ENCODE measurements at places on chromosomes 1 and 21.

GRCh38 chr1:240092301-240093119 is 827 bp downstream of the FMN2 start:
- peak; percentile 71 for DNase-seq

GRCh38 chr1:45942411-45942810 is 139.0 kb downstream of the MAST2 start:
- DNase-seq: no peak

DNA sequence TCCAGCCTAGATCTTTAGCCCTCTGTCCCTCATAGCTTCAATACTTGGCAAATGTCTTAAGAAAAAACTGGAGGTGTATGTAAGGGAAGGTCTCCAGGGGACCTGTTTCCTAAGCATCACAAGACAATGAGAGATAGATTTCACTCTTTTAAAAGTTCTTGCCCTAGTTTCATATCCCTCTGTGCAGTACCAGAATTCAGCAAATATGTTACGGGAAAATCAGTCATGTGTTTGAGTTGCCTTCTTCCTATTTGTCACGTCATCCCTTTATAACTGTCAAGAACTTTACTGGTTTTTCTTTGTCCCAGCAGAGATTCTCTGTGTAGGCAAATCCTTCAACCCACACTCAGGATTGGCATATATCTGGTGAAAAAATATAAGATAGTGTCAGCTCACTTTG is 32.3 kb downstream of the DNASE2B start:
- no peak for DNase-seq

- no peak for DNase-seq
Observed at GRCh38 chr1:212217633-212218032, 67.6 kb upstream of the PPP2R5A start.

GRCh38 chr1:182869241-182869666 is 30.1 kb downstream of the DHX9 start:
- DNase-seq: no peak

- DNase-seq: no peak
Observed at GRCh38 chr1:18668046-18668445, 37.4 kb downstream of the PAX7 start.

GRCh38 chr1:1631782-1632420 is at the start of gene MMP23B:
Gene MMP23B (plus strand): TSS chr1:1632173. CDS start chr1:1632219, 46 bp downstream.
- no peak for DNase-seq

DNA sequence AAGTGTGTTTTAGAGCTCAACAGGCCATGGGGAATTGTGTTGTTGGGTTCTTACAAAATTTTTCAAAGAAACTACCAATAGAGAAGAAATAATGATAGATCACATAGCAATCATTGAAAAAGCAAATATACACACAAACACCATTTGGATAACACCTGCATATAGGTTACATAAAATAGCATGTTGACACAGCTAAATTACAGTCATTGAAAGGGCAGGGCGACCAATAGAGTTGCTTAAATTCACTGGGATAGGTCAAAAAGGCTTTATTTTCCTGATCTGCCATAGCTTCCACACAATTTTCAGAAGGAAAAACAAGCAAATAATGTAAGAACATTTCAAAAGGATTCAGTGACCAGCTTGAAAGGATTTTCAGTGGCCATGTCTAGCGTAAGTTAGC is 57.9 kb upstream of the FGGY start:
- no peak for DNase-seq

DNA sequence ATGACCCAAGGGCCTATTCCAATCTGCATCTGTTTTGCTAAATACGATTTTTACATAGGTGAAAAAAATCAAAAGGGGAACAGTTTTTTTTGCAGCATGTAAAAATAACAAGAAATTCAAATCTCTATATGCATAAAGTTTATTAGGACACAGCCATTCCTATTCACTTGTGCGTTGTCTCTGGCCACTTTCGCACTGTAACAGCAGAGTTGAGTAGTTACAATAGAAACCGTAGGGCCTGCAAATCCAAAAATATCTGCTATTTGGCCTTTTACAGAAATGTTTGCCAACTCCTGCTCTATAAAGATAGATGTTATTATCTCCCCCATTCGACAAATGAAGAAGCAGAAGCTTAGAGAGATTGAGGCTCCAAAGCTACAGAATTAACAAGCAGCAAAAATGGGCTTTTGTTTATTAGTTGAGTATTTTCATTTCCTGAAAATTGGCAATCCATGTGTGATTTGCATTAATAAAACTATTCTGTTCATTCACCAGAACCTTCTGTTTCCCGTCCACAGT is 5.5 kb downstream of the DYNLT5 start:
- DNase-seq: no peak

GRCh38 chr1:14340002-14340785 is 258.3 kb upstream of the KAZN start:
- DNase-seq: no peak

DNA sequence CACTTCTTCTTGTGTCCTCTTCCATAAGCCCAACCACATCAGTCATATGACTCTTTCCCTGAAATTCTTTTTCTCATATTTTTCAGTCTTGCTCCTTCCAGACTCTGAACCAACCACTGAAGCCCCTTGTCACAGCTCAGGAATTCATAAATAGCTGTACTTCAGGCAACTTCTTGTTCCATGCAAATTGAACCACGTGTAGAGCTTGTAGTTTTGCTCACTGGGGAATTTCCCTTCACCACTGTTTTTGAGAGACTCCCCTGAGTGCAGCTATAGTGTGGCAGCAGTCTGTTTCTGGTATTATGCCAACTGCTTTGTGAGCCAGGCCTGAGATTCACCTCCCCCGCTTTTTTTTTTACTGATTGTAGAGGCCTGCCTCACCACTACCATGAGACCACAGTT is 150.3 kb upstream of the SPAG17 start:
- no peak for DNase-seq

DNA sequence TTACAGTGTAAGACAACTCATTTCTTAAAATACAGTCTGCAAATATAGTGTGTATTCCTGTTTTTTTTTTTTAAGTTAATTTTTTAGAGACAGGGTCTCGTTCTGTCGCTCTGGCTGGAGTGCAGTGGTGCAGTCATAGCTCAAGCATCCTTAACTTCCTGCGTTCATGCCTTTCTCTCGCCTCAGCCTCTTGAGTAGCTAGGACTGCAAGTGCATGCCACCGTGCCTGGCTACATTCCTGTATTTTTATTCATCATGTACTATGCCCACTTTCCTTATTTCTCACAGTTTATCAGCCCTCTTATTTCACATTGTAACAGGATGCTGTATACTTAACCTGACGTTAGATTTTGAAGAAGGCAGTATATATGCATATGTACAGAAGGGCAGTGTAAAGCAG is 26.7 kb downstream of the MIER1 start:
- DNase-seq: no peak

- no peak for DNase-seq
Observed at GRCh38 chr1:97685360-97685759, 235.5 kb downstream of the DPYD start.

DNA sequence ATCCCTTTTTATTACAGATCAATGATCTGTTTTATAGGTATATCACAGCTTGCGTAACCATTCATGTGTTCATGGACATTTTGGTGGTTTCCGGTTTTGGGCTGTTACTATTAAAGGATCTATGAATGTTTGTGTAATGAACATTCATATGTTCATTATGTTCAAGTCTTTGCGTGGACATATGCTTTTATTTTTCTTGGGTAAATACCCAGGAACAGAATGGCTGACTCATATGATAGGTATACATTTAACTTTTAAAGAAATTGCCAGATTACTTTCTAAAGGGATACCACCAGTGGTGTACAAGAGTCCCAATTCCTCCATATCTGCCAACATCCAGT is 73.7 kb downstream of the SPATA46 start:
- DNase-seq: no peak

DNA sequence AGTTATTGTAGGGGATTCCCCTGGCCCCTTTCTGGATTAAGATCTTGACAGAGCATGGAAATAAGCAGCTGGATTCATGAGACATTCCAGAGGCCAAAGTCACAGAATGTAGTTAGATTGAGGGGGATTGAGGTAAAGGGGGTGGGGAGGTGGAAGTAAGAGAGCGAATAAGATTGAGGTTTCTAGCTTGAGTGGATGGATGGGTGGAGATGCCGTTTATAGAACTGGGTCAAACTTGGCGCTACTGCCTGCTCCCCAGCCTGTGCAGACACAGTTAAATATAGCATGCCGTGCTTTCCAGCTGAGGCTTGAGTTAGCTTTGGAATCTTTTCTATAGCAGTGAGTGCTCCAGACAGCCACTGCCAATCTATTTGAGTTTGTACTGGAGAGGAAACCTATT is 85.7 kb downstream of the DYRK1A start:
- DNase-seq: peak; percentile 54

DNA sequence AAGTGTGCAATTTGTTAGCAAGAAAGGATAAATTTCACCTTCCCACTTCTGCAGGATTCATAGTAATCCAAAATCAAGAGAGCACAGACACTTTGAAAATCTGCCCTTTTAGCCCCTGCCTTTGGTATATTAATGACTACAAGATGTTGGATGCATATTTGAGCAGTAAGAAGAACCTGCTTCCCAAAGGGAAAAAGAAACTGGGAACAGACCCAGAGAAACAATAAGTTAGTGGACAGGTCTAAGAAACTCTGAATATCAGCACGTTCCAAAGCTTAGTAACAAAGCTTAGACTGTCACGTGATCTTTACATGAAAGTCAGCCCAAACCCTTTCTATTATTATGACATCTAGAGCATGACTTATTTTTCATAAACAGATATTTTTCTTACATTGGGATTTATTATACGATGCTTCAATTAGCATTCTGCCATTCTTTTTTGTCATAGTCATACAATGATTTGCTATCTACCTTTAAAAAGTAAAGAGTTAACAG is 390.9 kb upstream of the ADGRL2 start:
- DNase-seq: no peak

GRCh38 chr21:41786509-41786987 is 19.7 kb upstream of the RIPK4 start:
- no peak for DNase-seq

- DNase-seq: no peak
Observed at GRCh38 chr1:168835176-168835575, 106.2 kb upstream of the DPT start.

DNA sequence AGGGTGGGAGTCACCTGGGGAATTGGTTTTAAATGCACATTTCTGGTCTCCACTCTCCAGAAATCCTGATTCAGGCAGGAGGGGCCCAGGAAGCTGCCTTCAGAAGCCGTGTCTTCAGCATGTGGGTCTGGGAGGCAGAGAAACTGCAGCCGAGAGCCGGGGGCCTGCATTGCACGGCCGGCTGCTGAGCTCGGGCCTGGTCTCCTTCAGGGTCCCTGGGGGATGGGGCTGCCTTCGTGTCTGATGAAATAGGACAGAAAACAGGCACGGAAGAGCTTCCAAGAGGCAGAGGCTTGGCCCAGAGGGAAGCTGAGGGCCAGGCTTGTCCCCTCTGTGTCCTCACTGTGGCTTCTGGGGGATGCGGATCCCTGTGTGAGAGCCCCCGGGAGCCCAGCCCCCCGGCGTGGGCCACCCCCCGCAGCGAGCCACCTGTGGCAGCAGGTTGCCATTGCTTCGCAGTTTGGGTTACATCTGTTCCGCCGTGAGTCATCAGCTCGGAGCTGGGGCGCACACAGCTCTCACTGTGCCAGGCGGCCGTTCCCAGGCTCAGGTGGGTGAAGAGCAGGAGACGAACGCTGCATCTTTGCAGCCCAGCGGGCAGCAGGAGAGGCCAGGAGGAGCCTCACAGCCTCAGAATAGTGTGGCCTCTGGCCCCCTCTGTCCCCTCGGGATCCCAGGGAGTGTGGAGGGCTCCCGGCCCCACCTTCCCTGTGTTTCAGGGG is 72.4 kb downstream of the AJAP1 start:
- DNase-seq: peak; percentile 79

DNA sequence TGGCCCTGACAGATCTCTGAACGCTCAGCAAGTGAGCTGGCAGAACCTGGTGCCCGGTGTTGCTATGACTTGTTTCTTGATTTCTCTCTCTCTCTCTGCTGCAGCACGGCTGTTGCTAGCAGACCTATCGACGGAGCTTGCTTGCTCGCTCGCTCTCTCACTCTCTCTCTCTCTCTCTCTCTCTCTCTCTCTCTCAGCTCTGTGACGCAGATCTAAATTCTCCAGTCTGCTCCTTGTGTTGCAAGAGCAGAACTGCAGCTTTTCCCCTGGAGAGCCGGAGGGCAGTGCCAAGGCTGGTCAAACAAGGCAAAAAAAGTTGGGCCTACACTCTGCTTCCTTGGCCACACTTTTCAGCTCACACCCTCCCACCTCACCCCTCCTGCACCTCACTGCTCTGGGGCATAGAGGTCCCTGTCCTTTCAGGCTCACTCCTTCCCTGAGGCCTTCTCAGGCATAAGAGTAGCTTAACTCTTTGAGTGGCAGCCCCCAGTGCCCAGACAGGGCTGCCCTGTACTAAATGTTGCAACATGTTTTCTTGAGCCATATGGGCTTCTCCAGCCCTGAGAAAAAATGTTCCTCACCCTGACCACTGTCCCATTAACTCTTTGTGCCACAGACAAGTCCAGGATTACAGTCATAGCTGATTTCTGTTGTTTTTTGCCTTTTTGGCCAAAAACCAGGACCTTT is 72.2 kb downstream of the CD46 start:
- peak; percentile 86 for DNase-seq

GRCh38 chr1:42891465-42892138 is 45.2 kb downstream of the ZNF691 start:
- DNase-seq: no peak

Data from head of caudate nucleus (tissue), 42 donors.